ENCODE measurements at places on chromosomes 13 and 19.

GRCh38 chr13:94168783-94169453, 310.6 kb downstream of the DCT start:
- no peak for DNase-seq

- no peak for DNase-seq
Measured at GRCh38 chr13:89455741-89456140, 1784.6 kb downstream of the SLITRK5 start.

GRCh38 chr19:43461303-43461702, 4.1 kb downstream of the LYPD3 start:
- DNase-seq, result no peak

DNA sequence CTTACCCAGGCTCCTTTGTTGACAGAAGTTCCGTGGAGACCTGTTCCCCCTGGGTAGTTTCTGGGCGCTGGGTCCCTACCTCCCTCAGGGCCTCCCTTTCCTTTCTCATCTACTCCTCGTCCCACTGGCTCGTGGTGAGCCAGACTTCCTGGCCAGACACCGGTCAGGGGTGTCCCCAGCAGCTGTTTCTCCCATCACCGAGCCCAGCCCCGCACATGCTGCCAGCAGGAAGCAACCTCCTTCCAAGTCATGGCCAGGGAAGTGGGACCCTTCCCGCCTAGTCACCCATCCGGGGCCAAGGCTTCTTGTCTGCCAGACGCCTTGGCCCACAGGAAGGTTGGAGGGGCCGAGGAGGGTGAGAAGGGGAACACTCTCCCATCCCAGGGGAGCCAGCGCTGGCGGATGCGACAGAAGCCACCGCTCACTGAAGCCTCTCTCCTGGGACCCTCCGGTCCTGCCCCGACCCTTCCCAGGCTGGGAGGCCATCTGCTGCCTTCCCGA, 5.7 kb downstream of the PAK4 start:
- no peak for DNase-seq

DNA sequence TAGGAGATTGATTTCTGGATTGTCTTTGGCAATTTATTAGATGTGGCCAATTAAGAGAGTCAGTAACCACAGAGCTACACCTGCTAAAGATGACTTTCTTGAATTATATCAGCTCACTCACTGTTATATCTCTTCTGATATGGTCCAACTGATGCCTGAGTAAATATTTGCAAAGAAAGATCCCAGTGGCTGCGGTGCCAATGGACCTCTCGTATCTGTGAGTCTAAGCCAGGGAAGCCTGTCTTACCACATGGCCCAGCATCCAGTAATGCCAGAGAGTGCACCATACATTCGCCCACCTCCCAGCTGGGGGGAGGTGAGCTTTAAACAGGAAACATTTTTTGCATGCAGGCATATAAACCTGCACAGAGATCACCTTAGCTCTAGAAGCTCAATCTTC, 82.7 kb upstream of the SLC15A1 start:
- no peak for DNase-seq

GRCh38 chr19:13623716-13624710, 117.7 kb upstream of the CACNA1A start:
- DNase-seq, result no peak

GRCh38 chr13:30196025-30196424, 111.3 kb downstream of the KATNAL1 start:
- DNase-seq, result no peak

GRCh38 chr19:31715249-31715945, 366.2 kb upstream of the TSHZ3 start:
- DNase-seq, result no peak

DNA sequence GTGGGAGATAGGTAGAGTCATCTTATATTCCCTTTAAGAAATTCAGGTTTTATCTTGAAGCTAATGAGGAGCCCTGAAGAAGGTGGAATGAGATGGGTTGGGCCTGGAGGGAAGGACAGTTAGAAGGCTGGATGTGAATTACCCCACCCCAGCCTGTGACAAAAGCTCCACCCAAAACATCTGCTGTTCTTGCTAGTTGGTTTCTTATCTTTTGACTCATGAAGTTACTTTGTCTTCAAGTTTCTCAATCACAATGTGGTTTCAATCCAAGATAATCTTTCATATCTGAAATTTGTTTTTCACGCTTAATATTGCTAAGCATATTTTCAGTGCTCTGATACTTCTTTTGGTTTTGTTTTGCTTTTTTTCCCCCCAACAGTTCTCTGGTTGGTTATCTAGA, 38.3 kb upstream of the HMGB1 start:
- DNase-seq, result no peak

DNA sequence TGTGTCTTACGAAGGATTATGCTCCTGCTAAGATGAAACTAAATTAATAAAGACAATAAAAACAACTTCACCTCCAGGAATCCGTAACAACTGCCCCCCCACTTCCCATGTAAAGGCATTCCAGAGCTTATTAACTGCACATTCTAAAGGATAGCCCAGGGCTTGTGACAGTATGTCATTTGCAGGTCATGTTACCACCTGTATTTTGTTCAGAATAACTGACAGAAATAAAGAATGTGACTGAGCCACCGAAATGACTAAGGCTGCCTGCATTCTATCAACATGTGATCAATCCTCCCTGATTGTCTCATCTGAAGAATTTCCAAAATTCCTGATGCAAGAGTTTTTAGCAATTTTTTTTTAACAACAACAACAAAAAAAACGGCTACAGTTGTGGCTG, 117.2 kb downstream of the MIPEP start:
- DNase-seq, result peak; percentile 30

GRCh38 chr19:35332817-35333216, 3.8 kb downstream of the CD22 start:
- DNase-seq, result no peak

GRCh38 chr13:103762523-103762922, 696.3 kb upstream of the SLC10A2 start:
- no peak for DNase-seq

GRCh38 chr19:6835501-6835900, 51.9 kb upstream of the ADGRE1 start:
- no peak for DNase-seq

- DNase-seq, result no peak
Measured at GRCh38 chr19:34972163-34972705, 8.2 kb upstream of the ZNF792 start.

DNA sequence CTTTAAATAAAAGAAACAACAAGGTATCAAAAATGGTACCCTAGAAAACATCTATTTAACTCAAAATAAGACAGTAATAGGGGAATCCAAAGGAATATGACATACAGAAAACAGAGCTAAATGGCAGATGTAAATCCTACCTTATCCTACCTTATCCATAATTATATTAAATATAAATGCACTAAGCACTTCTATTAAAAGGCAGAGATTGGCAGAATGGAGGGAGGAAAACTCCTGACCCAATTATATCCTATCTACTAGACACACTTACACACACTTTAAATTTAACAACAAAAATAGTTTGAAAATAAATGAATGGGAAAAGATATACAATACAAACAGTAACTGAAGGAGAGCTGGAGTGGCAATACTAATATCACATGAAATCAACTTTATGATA, 14.4 kb downstream of the RNASEH2B start:
- DNase-seq, result no peak

DNA sequence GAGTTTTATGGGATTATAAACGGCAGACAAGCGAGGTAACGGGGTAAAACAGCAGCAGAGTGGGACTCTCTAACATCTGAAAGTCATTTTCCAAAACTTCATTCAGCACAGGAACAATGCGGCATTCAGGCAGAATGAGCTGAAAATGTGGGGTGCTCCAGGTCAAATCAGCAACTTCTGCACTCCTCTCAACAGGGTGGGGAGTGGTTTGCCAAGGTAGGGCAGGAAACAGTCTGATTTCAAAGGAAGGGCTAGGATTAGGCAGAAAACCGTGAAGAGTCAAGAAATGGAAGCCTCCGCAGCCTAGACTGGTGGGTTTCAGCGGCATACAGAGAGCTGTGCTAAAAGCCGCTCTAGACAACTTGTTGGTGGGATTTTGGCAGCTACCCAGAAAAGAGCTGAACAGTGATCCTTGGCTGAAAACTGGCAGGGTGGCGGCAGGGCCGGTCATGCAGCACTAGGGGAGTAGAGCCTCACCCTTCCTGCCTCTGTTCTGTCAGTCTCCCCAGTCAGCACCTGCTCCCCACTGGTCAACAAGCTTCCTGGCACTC, 154.2 kb upstream of the KLF12 start:
- DNase-seq, result no peak

DNA sequence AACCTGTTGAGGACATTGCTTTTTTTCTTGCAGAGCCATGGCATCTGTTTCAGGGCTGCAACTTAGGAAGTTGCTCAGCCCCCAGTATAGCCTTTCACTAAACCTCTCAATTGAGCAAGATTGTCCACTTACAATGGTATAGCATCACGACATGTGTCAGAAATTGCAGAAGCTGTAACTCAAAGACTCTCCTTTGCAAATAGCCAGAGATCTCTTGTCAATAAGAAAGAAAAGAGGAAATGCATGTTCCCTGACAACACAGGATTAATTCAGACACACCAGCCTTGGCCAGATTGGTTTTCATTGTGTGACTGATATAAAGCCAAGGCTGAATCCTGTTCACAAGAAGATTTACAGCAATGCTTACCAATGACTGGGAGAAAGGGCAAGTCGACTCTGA, 38.7 kb upstream of the CYSLTR2 start:
- DNase-seq, result no peak

- no peak for DNase-seq
Measured at GRCh38 chr19:14577264-14577663, 5.4 kb upstream of the NDUFB7 start.

DNA sequence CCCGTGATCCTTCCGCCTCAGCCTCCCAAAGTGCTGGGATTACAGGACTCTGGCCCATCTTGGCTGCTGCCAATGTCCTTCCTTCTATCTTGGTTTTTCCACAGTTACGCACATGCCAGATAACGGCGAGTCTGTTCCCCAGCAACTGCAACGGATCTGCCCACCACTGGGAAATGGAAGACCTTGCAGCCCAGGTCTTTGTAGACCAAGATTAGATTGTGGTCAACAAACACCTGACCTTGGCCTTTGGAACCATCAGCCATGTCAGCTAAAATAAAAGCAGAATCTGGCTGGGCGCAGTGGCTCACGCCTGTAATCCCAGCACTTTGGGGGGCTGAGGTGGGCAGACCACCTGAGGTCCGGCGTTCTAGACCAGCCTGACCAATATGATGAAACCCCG, 10.4 kb upstream of the LDLR start:
- DNase-seq, result no peak

GRCh38 chr13:47170971-47171370, 274.1 kb upstream of the HTR2A start:
- no peak for DNase-seq

- no peak for DNase-seq
Measured at GRCh38 chr13:100645382-100645781, 29.2 kb downstream of the TMTC4 start.

- no peak for DNase-seq
Measured at GRCh38 chr13:44277459-44277858, 96.2 kb upstream of the SERP2 start.

DNA sequence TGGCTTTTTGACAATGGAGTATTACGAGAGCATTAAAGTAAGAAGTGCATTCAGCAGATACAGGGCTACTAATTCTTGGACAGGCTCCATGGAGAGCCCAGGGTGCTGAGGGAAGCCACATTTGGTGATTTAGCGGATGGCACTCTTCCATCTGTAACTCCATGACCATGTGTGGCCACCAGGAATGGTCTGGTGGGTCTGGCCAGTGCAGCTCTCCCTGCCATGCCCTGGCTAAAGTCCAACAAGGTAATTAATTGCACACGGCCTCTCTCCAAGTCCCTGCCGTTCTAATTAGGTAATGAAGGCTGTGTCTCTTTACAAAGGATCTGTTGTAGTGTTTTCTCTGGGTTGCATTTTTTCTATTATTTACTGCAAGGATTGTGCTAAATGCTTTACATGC, 4.3 kb upstream of the ZFR2 start:
- DNase-seq, result no peak

GRCh38 chr13:98951266-98951665, 26.6 kb downstream of the DOCK9 start:
- DNase-seq, result no peak

DNA sequence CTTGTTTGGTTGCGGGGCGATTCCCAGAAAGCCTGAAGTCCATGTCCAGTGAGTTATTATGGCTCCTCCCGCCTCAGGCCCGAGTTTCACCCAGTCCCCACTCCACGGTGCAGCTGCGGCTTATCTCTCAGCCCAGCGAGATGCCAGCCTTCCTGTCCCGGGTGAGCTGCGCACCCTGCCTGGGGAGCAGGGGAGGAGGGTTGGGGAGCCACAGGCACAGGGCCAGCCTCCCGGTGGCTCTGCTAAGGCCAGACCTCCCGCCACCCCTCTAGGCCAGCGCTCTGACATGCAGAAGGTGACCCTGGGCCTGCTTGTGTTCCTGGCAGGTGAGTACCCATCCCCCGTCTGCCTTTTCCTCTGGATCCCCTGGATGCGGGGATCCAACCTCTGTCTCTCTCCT, 3.5 kb downstream of the FXYD3 start:
- DNase-seq, result no peak

GRCh38 chr13:35810321-35810720, 320.9 kb downstream of the DCLK1 start:
- no peak for DNase-seq

- DNase-seq, result no peak
Measured at GRCh38 chr19:28067882-28068281, 1145.1 kb downstream of the UQCRFS1 start.

GRCh38 chr13:107576430-107576829, 638.9 kb downstream of the LIG4 start:
- no peak for DNase-seq

- DNase-seq, result peak; percentile 97
Measured at GRCh38 chr19:35879770-35880317, 11.5 kb downstream of the APLP1 start.

DNA sequence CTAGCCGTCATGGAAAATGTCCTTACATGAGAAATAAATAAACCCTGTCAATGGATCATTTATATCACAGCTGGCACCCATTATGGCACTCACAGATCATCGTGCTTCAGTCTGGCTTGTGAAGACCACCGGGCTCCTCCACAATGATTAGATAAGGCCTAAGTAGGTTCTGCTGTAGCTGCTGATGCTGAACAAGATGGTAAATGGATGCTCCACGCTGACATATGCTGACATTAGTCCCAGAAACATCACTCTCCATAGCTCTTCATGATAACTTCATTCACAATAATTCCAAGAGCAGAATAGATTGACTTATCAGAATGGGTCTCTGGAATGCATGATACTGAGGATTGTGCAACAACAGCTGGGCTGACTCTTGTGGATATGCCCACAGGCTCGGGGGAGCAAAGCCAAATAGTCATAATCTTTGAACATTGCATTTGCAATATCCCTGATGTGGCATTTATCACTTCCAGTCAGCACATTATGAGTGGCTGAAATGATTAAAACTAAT, 63.8 kb upstream of the RXFP2 start:
- DNase-seq, result peak; percentile 22
